Stimulated activated naive B cell treated with anti-CD40 and anti-IgM and Interleukin-4, amounts not matched to agents 10 μg/mL and 1 μg/mL and 100 μg/mL, for 72 hours (primary cell): ENCODE measurements at places on chromosomes 2 and 18.
A peak's percentile ranks its signal among the peaks of the same experiment; 100 is the strongest.

DNA sequence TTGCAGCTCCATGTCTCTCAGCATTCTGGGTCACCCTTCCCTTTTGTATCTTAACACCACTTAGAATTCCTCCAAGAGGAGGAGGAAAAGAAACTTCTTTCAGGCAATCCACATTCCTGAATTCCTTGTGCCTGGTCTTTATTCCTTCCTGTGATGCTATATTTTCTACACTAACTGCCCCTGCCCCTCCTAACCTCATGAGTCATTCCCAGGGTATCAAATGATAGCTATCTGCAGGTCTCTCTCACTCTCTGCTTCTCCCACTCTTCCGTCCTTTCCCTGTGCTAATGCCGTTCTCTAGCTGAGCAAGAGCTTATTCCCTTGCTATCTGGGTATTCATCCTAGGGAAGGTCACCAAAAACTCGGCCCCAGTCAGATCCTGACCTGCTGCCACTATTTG lies 395.0 kb upstream of the TCF4 start:
- H3K27ac ChIP-seq = no peak overlapping the region
- H3K4me3 ChIP-seq = no peak overlapping the region
- no peak for DNase-seq
- H3K27me3 ChIP-seq = no peaks in the 10 kb centered on the region
- no peaks in the 10 kb centered on the region for H3K36me3 ChIP-seq

GRCh38 chr18:50232419-50232818 lies 33.9 kb downstream of the CFAP53 start:
- no peaks in the 10 kb centered on the region for H3K36me3 ChIP-seq
- no peak overlapping the region for H3K4me3 ChIP-seq
- H3K4me1 ChIP-seq = peaks cover 6% of the 10 kb centered on the region
- H3K27me3 ChIP-seq = peaks cover 45% of the 10 kb centered on the region
- no peak overlapping the region for H3K27ac ChIP-seq

GRCh38 chr2:11478899-11479605 lies 13.1 kb upstream of the E2F6 start:
- no peak overlapping the region for H3K4me3 ChIP-seq
- H3K36me3 ChIP-seq = peaks cover under 1% of the 10 kb centered on the region
- H3K27me3 ChIP-seq = peaks cover 51% of the 10 kb centered on the region
- peaks cover 10% of the 10 kb centered on the region for H3K4me1 ChIP-seq
- no peak overlapping the region for H3K27ac ChIP-seq

DNA sequence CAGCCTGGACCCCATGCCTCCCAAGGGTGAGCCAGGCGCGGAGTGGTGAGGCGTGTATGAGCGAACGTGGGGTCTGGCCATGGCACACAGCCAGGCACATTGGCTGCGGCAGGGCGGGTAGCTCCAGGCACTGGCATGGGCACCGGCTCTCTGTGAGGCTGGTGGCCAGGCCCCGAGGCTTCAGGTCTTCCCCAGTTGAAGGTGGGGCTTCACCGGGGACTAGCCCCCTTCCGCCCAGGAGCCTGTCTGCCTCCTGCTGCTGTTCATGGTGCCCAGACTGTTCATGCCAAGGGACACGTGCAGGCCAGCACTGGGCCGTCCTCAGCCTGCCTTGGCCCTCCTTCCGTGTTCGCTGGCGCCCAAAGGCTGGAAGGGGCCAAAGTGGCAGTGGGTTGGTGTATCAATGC lies 26.8 kb downstream of the DDX1 start:
- peaks cover 33% of the 10 kb centered on the region for H3K36me3 ChIP-seq
- peaks cover 1% of the 10 kb centered on the region for H3K4me1 ChIP-seq
- no peak overlapping the region for H3K27ac ChIP-seq

DNA sequence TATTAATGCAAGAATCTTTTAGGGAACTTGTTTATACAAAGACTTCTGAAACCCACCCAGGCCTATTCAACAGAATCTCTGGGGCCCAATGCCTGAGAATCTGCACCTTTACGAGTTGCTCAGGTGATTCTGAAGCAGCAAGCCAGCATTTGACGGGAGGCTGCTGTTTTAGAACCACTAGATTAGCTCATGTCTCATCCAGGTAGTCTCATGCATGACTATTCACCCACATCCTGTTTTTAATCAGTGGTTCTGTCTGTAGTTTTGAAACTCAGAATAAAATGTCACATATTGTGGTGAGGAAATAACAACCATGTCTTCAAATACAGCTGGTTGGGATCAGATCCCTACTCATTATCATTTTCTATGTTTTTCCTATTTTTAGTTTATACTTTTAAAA lies 39.5 kb downstream of the CYTIP start:
- H3K36me3 ChIP-seq = peaks cover 43% of the 10 kb centered on the region
- peak; percentile 55 for DNase-seq
- peak overlapping the region; percentile 87 for H3K27ac ChIP-seq

DNA sequence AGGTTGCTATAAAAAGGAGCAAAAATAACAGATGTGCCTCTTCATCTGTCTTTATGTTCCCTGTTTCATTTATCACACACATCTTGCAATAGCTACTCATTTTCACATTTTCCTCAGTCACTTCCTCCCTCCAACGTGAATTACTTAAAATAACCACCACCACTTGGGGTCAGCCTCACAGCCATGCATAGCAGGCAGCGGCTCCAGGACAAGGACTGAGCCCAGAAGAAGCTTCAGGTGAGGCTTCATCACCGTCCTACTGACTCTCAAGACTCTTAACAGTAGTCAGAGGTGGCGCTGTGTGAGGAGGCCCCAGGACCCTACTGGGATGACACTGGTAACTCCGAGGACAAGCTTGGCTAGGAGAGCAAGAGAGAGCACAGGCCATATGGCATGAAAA lies 15.5 kb upstream of the ST8SIA5 start:
- peaks cover 10% of the 10 kb centered on the region for H3K4me1 ChIP-seq
- peaks cover 4% of the 10 kb centered on the region for H3K27me3 ChIP-seq
- H3K36me3 ChIP-seq = no peaks in the 10 kb centered on the region
- H3K4me3 ChIP-seq = no peak overlapping the region
- H3K27ac ChIP-seq = no peak overlapping the region

- peak overlapping the region; percentile 72 for H3K27ac ChIP-seq
- no peaks in the 10 kb centered on the region for H3K27me3 ChIP-seq
- peak overlapping the region; percentile 65 for H3K4me3 ChIP-seq
- peaks cover 36% of the 10 kb centered on the region for H3K36me3 ChIP-seq
- DNase-seq = peak; percentile 6
These were observed 15.4 kb downstream of the PPM1B start for GRCh38 chr2:44184106-44184505.
